ENCODE measurements at places on chromosomes 13 and 19.
A peak's percentile ranks its signal among the peaks of the same experiment; 100 is the strongest.

DNA sequence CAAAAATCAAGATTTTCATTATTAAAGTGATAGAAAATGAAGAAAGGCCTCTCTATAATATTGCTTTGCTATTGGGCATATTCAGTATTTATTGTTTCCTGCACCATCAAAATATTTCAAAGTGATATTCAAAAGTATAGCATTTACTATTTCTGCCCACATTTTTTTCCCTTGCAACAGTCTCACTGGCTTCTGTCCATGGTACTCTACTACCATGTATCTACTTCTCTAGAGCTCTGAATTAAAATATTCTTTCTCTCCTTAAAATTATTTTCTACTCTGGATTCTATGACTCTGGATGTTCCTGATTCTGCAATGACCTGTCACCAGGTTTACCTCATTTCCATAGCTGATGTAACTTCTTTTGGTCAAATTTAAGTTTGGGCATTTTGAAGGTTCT is 1508.3 kb upstream of the PRR20A start:
- DNase-seq = no peak

DNA sequence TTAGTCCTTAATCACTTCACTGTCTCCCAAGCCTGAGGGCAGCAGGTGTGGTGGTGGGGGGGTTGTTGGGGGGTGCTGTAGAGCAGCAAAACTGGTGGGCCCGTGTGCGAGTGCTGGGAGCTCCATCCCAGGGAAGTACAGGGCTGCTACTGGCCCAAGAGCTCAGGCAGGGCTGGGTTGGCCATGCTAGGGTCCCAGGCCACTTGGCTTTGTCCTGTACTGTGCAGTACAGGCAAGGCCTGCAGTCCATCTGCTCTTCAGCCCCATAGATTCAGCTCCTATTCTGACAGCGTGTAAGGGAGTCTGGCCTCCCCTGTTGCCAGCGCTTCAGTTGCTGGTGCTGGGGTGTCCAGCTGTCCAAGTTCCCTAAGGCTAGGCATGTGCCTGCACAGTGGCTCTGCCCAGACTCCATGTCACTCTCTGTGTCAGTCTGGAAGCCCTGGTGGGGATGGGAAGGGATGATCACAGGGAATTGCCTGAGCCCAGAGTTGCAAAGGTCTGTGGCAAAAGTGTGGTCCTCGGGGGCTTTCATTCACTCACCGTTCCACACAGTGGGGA is 1261.7 kb downstream of the EFNB2 start:
- no peak for DNase-seq

DNA sequence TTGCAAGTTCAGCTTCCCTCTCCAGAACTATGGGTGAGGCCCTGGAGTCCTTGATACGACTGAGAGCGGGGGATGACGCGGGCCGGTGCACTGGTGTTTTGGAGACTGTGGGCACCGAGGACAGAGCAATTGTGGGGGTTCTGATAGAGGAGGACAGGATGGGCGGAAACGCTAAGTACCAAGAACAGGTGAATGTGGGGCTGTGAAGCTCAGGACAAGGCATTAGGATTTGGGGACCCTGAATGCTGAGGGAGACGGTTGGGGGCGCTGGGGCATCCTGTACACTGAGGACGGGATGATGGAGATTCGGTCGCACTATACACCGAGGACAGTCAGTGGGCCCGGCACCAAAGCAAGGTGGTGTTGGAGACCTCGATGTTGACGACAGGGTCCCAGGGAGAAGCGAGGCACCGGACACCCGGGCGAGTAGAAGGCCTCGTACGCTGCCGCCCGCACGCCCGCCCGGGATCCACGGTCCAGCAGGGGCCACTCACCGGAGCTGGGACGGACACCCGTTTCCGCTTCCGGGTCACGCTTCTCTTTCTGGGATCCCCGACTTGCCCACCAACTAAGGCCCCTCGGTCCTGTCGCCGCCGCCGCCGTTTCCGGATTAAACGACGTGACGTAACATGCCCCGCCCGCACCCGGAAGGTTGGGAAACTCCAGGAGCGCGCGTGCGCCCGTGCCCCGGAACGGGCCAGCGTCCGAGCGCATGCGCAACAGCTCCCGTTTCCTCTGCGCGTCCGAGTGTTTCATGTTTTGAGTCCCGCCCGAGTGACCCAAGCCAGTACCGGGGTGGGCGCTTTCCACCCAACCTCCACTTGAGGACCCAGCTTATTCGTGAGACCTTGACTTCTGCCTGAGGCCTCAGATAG is at the start of gene CHMP2A:
Gene CHMP2A, minus strand, starts transcription at position 612 of the 875 bp plus-strand sequence. CDS start 893 bp downstream, outside the sequence.
- no peak for DNase-seq

- no peak for DNase-seq
These were observed 4.7 kb downstream of the ZNF446 start for GRCh38 chr19:58480831-58481230.

- no peak for DNase-seq
These were observed 8.6 kb downstream of the TNFAIP8L1 start for GRCh38 chr19:4647676-4648644.

DNA sequence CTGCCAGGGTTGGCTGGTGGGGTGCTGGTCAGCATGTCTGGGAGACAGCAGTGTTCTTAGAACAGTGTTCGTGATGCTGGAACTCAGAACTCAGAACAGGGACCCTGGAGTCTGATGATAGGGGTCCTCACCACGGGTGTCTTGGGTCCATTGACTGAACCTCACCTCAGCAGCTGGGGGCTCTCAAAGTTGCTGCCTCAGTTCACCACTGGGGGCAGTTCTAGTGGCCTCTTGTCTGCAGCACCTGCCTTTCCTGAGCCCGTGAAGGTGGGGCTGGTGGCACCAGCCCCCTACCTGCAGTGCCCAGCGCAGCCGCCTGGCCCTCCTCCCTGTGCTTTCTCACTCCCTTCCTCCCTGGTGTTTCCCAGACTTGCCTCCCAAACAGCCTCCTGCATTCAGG is 28.5 kb downstream of the SAFB start:
- DNase-seq = no peak

- DNase-seq = no peak
These were observed 139.9 kb downstream of the ZAR1L start for GRCh38 chr13:32175307-32175706.

DNA sequence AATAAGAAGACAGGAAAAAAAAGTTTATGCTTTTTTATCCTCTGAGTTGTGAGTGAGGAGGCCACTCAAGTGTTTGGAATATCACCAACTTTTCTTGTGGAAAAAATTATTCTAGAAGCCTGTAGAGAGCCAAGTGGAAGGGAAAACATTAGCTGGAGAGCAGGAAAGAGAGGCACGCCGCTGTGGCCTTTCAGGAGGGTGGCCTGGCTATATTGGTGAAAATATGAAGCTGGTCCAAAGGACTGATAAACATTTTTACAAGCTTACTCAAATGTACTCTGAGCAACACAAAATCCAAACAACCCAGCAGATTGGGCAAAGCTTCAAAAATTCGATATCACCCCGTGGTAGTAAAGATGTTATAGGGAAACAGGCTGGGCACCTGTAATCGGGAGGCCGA is 2.3 kb upstream of the EIF3G start:
- DNase-seq = no peak

- DNase-seq = no peak
These were observed 4.7 kb upstream of the KLK5 start for GRCh38 chr19:50957587-50957986.

- no peak for DNase-seq
These were observed 5.6 kb downstream of the GFY start for GRCh38 chr19:49430678-49431329.

DNA sequence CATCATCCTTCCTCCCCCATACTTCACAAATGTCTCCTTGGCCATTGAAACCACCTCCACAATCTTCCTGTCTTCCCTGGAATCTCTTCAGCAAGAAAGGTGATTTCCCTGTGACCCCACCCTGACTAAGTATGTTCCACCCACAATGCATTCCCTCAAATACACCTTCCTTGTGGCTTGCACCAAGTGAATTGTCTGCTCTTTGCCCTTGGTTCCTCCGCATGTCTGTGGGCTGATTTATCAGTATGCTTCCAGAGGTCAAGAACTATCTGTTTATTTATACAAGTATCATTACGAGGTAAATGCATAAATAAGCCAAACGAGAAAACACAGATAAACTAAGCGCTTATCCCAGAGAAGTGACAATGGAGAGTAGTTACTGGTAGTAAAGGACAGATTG is 45.4 kb upstream of the POMP start:
- DNase-seq = no peak

DNA sequence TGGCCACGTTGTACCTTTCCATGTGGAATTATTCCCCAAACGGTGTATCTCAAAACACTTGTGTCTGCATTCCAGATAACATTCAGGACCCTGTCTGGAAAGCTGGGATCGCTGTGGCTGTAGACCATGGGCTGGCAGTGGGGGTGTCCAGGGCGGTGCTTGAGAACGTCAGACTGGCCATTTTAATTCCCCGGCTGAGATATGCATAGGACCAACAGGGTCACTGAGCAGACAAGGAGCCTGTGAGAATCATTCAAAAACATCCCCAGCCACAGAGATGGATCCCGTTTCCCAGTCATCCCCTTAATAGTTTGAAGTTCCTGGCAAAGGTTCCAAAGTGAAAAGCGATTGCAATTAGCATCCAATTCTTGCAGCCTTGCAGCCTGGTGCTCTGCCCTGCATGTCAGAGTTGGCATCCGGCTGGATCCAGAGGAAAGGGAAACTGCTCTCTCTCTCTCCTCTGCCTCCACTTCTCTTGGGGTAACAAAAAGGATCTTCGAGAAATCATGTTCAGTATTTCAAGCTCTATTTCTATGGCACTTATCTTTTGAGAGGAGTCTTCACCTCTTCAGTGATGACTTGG is 41.6 kb downstream of the IFT88 start:
- no peak for DNase-seq

GRCh38 chr19:5302396-5302795 is 38.2 kb downstream of the PTPRS start:
- DNase-seq = no peak

DNA sequence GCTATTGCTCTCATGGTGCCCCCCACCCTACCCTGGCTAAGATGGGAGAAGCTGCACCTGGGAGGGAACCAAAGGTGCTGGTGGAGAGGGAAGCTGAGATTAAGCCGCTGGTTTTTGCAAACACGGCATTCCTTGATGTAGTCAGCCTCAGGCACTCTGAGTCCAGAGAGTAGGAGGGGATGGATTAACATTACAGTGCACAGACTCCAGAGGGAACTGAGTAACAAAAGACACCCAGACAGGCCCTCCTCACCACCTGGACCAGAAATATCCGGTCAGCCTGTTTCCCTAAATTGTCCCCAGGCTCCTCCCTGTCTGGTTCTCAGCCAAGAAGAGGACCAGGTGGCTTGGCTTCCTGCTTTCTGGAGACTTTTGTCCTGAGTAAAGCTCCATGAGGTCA is 28.9 kb upstream of the PABPC3 start:
- no peak for DNase-seq

GRCh38 chr19:31340042-31341025 is 8.9 kb downstream of the TSHZ3 start:
- DNase-seq = no peak

GRCh38 chr19:2507109-2507508 is 31.2 kb downstream of the GADD45B start:
- peak; percentile 80 for DNase-seq

- DNase-seq = no peak
These were observed 329.6 kb downstream of the COG6 start for GRCh38 chr13:39985071-39985470.

GRCh38 chr13:21413013-21413412 is 46.1 kb downstream of the ZDHHC20 start:
- no peak for DNase-seq

GRCh38 chr13:52414963-52415362 is 9.0 kb upstream of the THSD1 start:
- no peak for DNase-seq

- DNase-seq = peak; percentile 39
These were observed at the start of gene ZFP28 for GRCh38 chr19:56538761-56539263. Gene ZFP28, plus strand, starts transcription at chr19:56538948. Its CDS starts 71 bp downstream, at chr19:56539019.

DNA sequence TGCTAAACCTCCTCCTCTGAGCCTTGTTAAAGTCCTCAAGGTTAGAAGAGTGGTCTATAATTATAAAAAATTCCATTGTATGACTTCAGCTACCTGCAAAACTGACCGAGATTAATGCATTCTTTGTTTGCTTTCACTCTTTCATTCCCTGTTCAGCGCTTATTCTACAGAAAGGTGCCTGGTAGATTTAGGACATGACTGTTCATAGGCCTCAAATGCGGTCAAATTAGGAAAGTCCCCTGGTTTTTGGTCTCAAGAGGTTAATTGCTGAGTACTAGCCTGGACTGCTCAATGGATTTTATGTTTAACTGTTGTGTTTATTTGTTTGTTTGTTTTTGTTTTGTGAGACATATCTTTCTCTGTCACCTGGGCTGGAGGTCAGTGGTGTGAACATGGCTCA is 35.4 kb downstream of the KL start:
- no peak for DNase-seq
